Activated CD4-positive, alpha-beta memory T cell treated with anti-CD3 and anti-CD28 coated beads for 36 hours (primary cell): ENCODE measurements at places on chromosomes 6 and 20. TPM values are rescaled to one million over a fixed set of nuclear protein-coding genes. Genes with fewer than 3 reads are reported as not detected.

The METTL24 gene
- total RNA-seq, result not detected

The SOBP gene
- 0.29 TPM for total RNA-seq

The ABHD16B gene
- total RNA-seq, result not detected

The HLA-DQB2 gene
- not detected for total RNA-seq

The MYB gene
- total RNA-seq, result 19.7 TPM

The FNDC1 gene
- not detected for total RNA-seq

The RUNX2 gene
- total RNA-seq, result 34.9 TPM

The KATNA1 gene
- 22.8 TPM for total RNA-seq

The PDE10A gene
- not detected for total RNA-seq

The POM121L2 gene
- not detected for total RNA-seq

The SCUBE3 gene
- total RNA-seq, result 0.02 TPM

The CGA gene
- not detected for total RNA-seq

The OR2H2 gene
- not detected for total RNA-seq

The MPIG6B gene
- total RNA-seq, result not detected

The TFAP2B gene
- total RNA-seq, result not detected

The SSTR4 gene
- not detected for total RNA-seq

The MYLK4 gene
- 0.05 TPM for total RNA-seq

The HDGFL1 gene
- not detected for total RNA-seq

The TRERF1 gene
- total RNA-seq, result 16.3 TPM

The OXT gene
- total RNA-seq, result 1.0 TPM

The DZANK1 gene
- 1.6 TPM for total RNA-seq

The VWA7 gene
- total RNA-seq, result 2.1 TPM

The SLC2A10 gene
- total RNA-seq, result not detected

The PTK7 gene
- total RNA-seq, result 1.5 TPM

The DPM1 gene
- 64.9 TPM for total RNA-seq

The MATN4 gene
- total RNA-seq, result 0.95 TPM
